Testis (tissue), 5 donors: ENCODE measurements at places on chromosomes 12 and 14. TPM values are rescaled to one million over a fixed set of nuclear protein-coding genes. Genes with fewer than 3 reads are reported as not detected.

The CBLN3 gene
- 9.0 TPM for polyA plus RNA-seq

The BRF1 gene
- 30.3 TPM for polyA plus RNA-seq

The GSG1 gene
- polyA plus RNA-seq, result 695 TPM

The SLC5A8 gene
- polyA plus RNA-seq, result 0.40 TPM

The OVCH1 gene
- 1.2 TPM for polyA plus RNA-seq

The KRT76 gene
- polyA plus RNA-seq, result not detected

The PKP2 gene
- polyA plus RNA-seq, result 14.8 TPM

The FGF23 gene
- 0.12 TPM for polyA plus RNA-seq

The CERS5 gene
- polyA plus RNA-seq, result 33.5 TPM

The TMEM229B gene
- polyA plus RNA-seq, result 12.6 TPM

The LRP1-AS gene
- not detected for polyA plus RNA-seq

The TCP11L2 gene
- 15.8 TPM for polyA plus RNA-seq

The TCL1A gene
- polyA plus RNA-seq, result 13.7 TPM

The PTCSC3 gene
- not detected for polyA plus RNA-seq

The KRT75 gene
- polyA plus RNA-seq, result not detected

The ALKBH1 gene
- 17.9 TPM for polyA plus RNA-seq

The RNASE1 gene
- 1,880 TPM for polyA plus RNA-seq

The HOXC11 gene
- 0.18 TPM for polyA plus RNA-seq

The TMEM179 gene
- polyA plus RNA-seq, result 4.9 TPM

The ACOT4 gene
- 3.6 TPM for polyA plus RNA-seq

The MDM1 gene
- polyA plus RNA-seq, result 36.1 TPM

The IFI27 gene
- polyA plus RNA-seq, result 312 TPM
